ENCODE measurements at places on chromosomes 1 and 21.

GRCh38 chr1:170041423-170042192 lies 32.9 kb downstream of the KIFAP3 start:
- no peak for DNase-seq

DNA sequence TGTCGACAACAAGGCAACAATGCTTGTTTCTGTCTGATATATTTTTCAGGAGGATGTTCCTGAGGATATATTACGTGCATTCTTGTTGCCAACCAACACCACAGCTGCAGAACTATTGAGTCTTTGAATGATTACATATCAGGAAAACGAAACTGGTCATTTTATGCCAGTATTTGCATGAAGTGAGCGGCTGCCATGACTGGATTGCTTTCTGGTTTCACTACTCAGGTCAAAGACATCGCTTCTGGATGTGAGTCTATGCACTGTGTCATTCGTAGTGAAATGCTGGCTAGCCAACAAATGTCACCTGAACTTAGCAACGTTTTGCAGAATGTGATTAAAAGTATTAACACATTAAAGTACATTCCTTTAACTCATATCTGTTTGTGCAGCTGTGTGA lies 35.8 kb upstream of the OLFM3 start:
- DNase-seq: no peak

DNA sequence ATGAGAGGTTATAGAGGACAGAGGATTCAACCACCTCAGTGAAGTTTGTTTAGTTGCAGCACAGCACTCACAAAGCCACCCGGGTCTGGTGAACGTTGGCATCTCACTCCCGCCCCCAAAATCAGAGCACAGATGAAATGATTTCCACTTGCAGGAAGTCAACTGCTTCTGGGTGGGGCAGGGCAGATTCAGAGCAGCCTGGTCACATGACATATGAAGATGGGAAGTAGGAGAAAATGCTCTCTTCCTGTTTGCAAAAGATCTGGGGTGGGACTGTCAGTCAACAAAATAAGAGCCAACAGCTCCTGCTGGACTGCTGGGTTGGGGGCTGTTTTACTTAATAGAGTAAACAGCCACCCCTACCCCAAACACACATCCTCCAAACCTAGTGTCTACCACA lies 43.2 kb downstream of the LRRC71 start:
- DNase-seq: no peak

DNA sequence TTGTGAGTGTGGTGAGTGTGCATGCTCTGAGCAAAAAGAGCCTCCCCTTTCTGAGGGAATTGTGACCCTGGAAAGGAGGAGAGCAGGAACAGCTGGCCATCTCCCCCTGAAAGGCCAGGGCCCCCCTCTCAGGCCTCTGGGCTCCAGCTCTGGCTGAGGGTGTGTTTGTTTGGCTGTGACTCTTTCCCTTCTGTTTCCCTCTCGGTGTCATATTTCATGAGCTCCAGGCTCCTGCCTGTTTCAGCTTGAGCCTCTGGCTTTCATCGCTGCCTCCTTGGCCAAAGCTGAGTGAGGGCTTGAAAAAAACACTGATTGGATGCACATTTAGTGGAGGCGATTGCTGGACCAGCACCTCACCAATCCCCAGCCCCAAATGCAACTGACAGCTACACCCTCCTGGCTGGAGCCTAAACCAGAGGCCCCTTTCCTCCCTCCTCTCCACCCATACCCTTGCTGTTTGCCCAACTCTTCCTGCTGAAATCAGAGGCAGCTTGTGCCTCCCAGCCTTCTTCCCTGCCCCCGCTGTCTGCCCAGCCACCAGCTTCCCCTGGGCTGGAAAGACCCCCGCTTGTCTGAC lies 64.1 kb downstream of the DDR2 start:
- DNase-seq: peak; percentile 5

- DNase-seq: no peak
These were observed 35.5 kb downstream of the COLGALT2 start for GRCh38 chr1:184002071-184002470.

GRCh38 chr1:201561195-201561564 lies 22.3 kb downstream of the NAV1 start:
- DNase-seq: no peak

GRCh38 chr1:162671664-162672410 lies 39.6 kb downstream of the DDR2 start:
- DNase-seq: no peak

- DNase-seq: no peak
These were observed 24.8 kb upstream of the C1orf174 start for GRCh38 chr1:3924825-3925220.

DNA sequence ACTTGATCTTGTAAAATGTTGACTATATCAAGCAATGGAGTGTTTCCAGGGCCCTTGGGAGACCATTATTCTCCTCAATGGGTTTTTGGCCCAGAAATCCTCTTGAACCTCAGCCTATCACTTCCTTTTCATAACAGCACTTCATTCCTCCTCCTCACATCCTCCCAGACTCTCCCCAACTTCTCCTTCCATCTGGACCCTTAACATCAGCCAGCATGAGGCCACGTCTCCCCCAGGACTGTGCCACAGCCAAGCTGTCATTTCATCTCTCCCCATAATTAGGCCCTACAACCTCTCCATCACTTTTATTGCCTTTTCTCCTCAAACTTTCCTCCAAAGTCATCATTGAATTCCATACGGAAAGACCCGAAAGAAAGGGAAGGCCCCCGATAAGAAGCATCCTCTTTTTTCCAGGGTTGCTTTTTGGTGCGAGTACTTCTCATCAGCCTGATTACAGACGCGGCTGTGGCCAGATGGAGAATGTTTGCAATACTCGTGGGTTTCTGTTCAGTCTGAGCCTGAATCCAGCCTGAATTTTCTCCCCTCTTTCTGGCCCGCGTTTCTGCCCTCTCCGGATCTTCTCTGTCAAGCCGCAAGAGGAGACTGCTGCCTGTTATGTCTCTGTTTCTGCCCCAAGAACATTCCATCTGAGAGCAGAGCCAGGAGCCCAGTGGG lies 52.7 kb upstream of the SLC25A33 start:
- DNase-seq: no peak

DNA sequence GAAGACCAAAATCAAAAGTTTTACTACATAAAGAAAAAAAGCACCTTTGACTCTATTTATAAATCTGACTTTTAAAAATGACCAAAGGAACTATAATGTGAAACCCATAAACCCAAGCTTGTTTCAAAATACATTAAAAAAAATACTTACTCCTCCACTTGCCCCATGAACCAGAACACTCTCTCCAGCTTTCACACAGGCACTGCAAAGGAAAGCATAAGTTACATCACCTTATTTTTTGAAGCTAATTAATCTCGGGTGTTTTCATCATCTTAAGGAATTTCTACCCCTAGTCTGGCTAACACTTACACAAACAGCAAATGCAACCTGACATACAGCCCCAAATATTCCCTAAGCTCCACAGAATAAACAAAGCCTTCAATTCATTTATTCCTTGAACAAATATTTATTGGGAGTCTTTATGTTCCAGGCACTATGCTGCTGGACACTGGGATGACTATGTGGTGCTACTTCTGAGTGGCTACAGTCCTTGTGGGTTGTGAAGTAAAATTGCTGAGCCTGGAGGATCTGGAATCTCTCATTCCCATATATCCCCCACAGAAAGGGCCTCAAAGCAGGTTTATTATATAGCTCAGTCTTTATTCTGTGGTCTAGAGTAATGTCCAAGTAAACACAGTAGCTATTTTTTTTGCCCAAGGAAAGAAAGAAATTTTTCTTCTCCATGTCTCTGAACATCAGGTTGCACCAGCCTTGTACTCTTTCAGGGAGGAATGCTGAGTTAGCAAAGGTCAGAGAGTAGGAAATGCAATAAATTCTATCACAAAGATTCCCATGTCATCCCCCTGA lies 18.2 kb downstream of the CRYZ start:
- no peak for DNase-seq

DNA sequence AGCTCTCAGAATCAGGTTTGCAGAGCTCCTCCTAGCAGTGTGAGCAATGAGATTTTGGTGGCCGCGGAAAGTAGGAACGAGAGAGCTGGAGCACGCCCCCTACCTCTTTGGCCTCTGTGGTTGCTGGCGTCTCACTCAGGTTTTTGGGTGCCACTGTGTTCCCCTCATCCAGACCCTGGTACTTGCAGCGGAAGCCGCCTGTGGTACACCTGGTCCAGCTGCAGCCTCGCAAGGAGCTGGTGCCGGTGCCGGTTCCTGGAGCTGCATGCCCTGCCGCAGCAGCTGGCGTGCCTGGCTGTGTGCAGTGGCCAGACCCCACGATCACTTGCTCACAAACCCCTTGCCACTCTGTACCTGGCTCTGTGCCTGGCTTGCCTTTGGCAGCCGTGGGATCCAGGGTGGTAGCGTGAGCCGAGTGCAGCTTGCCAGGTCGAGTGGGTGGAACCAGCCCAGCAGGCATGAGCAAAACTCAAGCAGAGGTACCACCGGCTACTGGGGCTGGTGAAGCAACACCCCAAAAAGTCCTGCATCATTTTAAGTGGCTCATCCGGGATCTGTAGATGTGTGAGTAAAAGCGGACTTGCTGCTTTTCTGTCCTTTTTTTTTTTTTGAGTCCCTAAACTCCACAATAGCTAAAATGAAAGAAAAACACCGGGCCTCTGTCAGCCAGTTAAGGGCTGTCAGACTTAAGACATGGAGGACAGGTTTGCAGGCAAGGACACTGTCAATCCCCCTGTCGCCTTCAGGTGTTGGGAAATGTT lies 844.9 kb downstream of the KCNT2 start:
- DNase-seq: no peak

DNA sequence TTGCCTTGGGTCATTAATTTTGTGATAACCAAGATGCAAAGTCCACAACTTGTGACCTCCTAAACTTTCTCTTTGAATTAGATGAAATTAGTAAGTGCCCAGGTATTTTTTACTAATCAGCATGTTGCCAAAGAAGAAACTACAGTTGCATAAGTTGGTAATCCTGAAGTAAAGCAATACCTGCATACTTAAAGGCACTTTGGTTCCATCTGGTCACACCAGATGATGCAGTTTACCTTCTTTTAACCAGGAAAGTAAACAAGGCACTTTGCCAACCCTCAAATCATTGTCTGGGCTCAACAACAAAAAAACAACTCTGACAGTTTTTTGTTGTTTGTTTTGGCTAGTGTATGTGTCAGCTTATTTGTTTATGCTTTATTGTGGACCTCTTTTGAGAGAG lies 55.5 kb upstream of the DYNLT5 start:
- no peak for DNase-seq

DNA sequence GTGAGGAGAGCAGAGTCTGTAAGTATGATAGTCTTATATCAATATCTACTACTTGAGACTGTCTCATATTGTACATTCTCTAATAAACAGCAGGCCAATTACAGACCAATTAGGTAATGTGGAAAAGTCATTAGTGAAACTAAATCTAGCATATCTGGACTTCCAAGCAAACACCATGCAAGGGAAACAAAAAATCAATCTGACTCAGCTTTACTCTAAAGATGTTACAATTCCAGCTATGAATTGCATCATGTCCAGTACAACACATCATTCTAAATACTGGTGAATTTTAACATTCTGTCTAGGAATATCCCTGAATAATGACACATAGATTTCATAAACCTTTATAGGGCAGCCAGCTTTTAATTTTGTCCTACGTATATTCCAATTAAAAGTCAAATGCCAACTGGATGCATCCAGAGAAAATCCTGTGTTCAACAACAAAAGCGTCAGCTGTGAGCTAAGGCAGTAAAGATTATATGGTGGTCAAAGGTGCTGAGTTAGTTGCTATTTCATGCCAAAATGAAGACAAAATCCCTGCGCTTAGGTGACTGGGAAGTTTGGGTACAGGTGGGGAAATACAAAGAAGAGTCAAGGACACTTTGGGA lies 159.3 kb downstream of the TTLL7 start:
- no peak for DNase-seq

GRCh38 chr1:230979952-230980351 lies 1.1 kb downstream of the ARV1 start:
- no peak for DNase-seq

- DNase-seq: no peak
These were observed 108.7 kb downstream of the TSEN15 start for GRCh38 chr1:184160236-184160635.

DNA sequence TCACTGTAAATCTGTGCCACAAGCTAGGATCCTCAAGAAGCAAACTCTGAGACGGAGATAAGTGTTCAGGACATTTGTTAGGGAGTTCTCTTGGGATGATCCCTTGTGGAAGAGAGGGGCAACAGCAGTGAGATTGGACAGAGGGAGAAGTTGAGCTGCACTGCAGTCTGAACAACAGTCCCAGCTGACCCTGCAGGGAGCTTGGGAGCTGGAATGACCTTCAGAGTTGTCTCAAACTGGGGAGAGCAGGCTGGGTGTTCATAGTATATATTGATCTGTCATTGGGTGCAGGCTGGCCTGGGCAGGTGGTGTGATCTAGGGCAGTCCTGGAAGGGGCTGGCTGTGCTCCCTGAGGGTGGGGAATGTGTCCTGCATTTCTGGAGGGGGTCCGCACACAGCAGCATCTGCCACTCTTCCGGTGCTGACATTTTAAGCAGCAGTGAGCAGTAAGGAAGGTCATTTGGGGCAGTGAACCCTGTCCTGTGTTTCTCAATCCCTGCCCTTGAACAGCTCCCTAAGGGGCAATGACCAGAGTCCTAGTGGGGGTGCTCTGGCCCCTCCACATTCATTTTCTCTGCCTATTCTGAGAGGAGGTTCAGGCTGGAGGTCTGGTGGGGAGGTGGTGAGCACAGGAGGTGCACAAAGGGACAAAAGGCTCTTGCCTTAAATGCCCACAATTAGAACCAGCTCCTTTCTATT lies 90.2 kb upstream of the PPM1J start:
- no peak for DNase-seq

DNA sequence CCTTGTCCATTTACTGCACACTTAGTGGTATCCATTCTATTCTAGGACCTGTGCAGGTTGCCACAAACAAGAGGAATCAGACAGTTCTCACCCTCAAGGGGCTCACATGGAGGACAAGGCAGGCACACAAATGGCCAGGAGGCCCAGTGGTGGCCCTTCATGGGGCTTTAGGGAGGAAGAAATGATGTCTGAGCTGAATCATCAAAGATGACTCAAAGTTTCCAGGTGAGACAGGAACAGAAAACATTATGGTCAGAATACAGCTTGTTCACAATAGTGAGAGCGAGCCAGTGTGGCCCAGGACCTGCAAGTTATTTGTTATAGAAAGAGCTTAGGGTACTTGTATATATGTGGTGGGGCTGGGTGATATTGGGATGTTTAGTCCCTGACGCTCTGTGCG lies 26.4 kb downstream of the SHISAL2A start:
- DNase-seq: no peak

DNA sequence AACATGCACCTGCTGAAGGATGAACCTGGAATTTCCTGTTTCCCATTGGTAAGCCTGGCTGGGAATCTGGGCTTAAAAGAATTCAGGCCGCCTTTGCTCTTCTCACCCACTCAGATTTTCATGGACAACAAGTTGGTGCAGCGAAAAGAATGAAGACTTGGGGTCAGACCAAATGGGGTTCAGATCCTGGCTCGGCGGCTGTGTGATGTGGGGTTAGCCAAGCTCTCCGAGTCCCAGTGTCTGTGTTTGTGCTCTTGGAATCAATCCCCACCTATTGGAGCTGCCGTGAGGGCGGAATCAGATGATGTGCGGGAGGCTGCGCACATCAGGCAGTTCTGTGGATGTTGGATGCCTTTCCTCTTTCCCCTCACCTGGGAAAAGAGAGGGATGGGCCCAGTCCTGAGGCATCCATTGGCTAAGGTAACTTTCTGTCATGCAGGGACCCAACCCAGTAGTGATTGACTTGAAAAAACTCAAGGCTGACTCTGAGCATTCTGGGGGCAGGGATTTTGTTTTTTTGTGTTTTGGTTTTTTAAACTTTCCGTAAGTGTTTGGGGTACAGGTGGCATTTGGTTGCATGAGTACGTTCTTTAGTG lies 228.3 kb downstream of the KAZN start:
- DNase-seq: no peak
